ENCODE measurements at places on chromosomes 11 and 22.

DNA sequence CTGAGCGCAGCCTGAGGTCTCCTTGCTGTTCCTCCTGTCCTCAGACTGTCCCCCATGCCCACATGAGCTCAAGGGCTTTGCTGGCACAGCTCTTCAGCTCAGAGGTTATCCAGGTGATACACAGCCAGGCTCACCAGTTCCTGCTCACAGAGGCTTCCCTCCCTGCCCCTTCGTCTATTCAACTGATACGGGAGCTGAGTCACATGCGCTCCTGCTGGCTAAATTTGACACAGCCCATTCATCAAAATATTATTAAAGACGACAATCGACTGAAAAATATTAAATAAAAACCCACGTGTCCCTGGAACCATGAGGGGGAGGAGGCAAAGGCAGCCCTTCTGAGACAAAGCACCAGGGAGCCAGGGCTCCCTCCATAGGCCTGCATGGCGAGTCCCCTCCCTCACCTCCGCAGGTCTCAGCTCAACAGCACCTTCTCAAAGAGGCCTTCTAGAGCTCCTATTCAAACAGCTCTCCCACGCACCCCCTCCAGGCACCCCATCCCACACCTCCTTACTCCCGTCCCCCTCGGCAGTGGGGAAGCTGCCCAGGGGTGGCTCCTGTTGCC lies 40.5 kb downstream of the DUSP8 start:
- H3K27me3 ChIP-seq, result no peaks in the 10 kb centered on the region
- H3K4me1 ChIP-seq, result peaks cover 92% of the 10 kb centered on the region
- peaks cover 8% of the 10 kb centered on the region for H3K36me3 ChIP-seq
- no peak for DNase-seq

DNA sequence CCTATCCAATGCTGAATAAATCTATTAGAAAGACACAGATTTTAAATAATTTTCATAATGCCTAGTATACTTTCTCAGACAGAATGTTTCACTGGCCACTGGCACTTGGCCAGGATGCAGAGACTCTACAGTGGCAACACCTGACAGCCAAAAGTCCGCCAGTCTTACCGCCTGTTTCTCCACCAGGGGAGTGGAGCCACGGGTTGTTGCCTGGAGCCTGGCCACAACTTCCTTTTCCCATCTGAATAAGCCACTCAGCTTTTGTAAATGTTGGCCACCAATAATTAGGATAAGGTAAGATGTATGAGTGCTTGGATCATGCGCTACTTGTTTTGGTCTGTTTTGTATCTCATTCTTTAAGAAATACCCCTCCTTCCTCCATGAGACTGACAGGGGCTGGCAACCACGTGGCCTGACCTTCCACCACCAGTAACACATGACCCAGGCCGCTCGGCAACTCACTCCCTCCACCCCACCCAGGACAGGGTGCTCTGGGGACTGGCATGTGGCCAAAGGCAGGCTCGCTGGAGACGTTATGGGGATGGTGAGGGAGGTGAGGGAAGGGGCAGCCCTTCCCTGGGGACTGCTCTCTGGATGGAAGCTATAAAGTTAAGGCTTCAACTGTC lies 93.0 kb upstream of the BID start:
- peaks cover 39% of the 10 kb centered on the region for H3K4me1 ChIP-seq
- H3K27me3 ChIP-seq, result no peaks in the 10 kb centered on the region
- no peak overlapping the region for H3K4me3 ChIP-seq
- no peak for DNase-seq
- peaks cover 80% of the 10 kb centered on the region for H3K36me3 ChIP-seq

GRCh38 chr11:94794287-94795168 lies 26.4 kb downstream of the AMOTL1 start:
- peak overlapping the region; percentile 64 for H3K27ac ChIP-seq
- peaks cover 33% of the 10 kb centered on the region for H3K4me1 ChIP-seq
- no peak for DNase-seq
- peaks cover 3% of the 10 kb centered on the region for H3K36me3 ChIP-seq

DNA sequence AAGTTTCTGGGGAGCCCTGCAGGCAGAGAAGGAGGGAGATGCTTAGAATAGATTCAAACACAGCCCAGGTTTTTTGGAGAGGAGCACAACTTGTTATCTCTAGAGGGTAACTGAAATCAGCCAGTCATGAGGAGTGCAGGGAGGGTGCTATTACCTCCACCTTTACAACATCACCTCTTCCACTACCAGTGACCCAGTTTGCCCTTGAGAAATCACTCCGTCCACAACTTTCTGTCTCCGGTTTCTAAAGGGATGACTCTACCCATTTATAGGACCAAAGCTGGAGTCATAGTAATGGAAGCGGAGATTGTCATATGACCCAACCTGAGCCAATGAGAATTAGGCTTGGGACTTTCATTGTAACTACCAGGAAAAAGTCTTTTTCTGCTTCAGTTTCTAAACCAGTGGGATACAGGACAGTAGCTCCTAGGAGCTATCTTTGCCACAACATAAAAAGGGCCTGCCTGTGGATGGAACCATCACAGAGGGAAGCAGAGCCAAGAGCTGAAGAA lies 131.2 kb upstream of the SERPIND1 start:
- no peaks in the 10 kb centered on the region for H3K4me1 ChIP-seq
- no peaks in the 10 kb centered on the region for H3K27me3 ChIP-seq
- H3K27ac ChIP-seq, result no peak overlapping the region
- no peak for DNase-seq
- no peak overlapping the region for H3K4me3 ChIP-seq
- no peaks in the 10 kb centered on the region for H3K36me3 ChIP-seq

- H3K4me1 ChIP-seq, result no peaks in the 10 kb centered on the region
- no peak overlapping the region for H3K27ac ChIP-seq
- DNase-seq, result peak; percentile 74
- no peaks in the 10 kb centered on the region for H3K27me3 ChIP-seq
- no peaks in the 10 kb centered on the region for H3K36me3 ChIP-seq
Measured at GRCh38 chr22:43554694-43555365, 143.0 kb downstream of the MPPED1 start.
